ENCODE measurements at places on chromosomes 16 and 17.
A peak's percentile ranks its signal among the peaks of the same experiment; 100 is the strongest.

DNA sequence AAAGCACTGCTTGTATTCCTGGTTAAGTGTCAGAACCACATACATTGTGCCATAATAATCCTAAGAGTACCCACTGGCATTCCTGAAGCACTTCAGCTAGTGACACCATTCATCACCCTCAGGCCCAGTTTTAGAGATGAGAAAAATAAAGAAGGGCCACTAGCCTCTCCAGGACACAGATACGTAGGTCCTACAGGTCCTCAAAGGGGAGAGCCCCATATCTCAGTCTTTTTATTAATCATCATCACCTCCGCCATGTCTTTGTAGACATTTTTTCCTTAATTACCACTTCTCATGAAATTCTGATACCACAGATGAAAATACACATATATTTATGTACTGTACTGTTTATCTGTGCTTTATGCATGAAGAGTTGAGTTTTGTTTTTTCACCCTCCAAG lies 43.5 kb downstream of the GRB2 start:
- no peak for DNase-seq

GRCh38 chr17:5209396-5209795 lies 17.7 kb upstream of the ZNF594 start:
- no peak for DNase-seq

DNA sequence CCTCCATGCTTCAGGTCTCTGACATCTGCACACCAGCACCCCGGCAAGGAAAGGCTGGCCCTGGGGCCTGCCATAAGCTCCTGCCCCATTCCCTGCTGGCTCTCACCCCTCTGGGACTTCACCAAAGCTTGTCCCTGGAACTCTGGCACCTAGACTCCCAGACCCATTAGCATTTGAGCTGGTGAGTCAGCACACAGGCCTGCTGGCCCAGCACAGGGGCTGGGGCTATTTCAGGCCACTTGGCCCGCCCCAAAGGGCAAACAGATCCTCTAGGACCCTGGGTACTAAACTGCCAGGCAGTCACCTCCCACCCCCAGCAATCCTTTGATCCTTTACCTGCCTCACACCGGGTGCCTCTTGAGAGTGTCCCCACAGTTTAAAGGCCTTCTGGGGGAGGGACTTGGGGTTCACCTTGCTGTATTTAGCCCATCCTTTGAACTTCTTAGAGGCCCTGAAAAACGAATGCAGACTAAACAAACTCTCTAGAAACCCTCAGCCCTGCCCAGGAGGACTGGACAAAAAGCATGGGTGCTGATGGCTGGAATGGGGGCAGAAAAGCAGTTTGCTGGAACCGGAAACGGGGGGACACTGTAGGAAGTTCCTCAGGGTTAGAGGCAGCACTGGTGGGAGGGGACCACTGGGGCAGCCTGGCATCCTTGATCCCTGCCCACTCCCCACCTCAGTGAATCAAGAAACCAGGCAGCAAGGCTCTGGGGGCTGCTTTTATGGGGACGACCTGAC lies 3.2 kb upstream of the SAMD14 start:
- no peak for DNase-seq

DNA sequence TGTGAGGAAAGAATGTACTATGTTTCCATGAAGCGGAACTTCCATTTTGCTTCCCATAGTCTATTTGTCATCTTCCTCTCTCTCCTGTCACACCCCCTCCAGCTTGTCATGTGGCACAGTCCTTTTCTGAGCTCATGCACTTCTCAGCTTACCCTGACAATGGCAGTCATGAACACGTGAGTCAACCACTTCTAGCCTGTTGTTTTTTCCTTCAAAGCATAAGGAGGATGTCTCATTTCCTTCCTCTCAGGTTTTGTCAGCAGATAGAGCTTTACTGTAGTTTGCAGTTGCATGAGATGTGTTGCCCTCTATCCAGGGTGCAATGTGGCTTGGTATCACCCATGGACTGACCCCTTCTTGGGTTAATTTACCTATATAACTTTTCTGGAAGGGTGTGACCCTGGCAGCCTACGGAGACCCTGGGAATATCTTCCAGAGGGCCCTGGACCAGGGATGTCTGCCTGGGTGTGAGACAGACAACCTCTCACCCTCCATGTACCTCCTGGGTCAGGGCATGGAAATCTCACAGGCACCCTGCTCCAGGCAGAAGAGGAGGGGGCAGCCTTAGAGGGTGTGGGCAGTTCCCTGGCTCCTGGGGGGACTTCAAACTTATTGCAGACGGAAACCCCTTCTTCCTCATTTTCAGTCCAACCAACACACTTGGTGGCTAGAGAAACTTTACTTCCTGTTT lies 4.0 kb upstream of the ZNF267 start:
- DNase-seq = peak; percentile 81

DNA sequence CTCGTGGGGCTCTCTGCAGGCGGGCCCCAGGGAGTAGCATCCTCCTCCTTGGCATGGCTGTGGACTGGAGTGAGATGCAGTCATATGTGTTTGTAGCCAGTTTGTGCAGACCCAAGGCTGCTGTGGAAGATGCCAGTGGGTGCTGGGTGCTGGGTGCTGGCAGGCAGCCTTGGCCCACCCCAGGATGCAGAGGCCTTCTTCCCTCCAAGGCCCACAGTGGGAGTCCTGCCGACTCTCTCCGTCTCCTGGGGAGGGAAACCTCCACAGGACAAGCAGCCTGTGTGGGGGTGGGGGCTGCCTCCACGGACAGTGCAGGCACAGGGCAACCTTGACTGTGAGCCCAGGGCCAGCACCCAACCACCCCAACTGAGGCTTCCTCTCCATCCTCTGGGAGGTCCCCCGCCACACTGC lies 13.8 kb upstream of the TMEM92 start:
- no peak for DNase-seq

- no peak for DNase-seq
These were observed 4.8 kb downstream of the CD2BP2 start for GRCh38 chr16:30350134-30350871.

DNA sequence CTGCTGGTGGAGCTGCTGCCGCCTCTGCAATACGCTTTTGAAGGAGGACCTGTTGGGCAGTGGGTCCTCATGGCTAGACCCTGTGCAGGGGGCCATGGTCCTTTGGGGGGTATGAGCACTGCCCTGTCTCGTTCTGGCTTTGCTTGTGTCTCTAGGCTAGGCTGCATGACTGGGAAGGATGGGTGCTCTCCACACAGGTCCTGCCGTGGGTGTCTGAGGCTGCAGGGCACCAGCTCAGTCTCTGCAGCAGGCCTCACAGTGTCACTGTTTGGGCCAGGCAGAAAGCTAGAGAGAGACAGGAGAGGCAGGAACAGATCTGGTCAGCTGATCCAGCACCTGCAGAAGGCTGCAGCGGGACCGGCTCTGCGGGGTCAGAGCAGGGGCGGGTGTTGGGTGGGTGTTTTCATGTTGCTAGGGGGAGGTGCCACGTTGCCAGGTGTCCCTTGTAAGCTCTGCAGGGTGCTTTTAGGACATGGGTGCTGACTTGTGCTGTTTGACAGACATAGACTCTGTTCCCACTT lies 111.4 kb downstream of the SNX29 start:
- no peak for DNase-seq

DNA sequence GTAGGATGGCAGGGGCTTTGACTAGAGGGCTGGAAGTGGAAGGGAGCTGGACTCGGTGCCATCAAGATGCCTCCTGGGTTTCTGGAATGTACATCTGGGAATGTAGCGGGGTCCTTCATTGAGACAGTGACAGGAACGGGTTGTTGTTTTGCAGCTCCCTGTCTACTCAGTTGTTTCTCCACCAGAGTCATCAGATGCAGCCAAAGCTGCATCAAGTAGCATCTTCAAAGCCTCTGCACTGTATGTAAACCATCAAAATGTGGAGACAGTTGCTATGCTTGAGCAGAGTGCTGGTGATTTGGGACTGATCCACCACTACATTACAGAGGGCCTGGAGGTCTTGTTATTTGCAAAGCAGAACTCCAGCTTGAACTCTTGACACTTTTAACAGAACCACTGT lies 25.1 kb upstream of the MEAK7 start:
- DNase-seq = no peak

- no peak for DNase-seq
These were observed 11.2 kb downstream of the EPN2 start for GRCh38 chr17:19248151-19248927.

- DNase-seq = no peak
These were observed 28.4 kb upstream of the MED13 start for GRCh38 chr17:62093188-62094155.

- DNase-seq = no peak
These were observed 345 bp downstream of the TSC2 start for GRCh38 chr16:2048116-2048543.

GRCh38 chr17:15457723-15458094 lies 9.7 kb downstream of the CDRT4 start:
- DNase-seq = no peak

- no peak for DNase-seq
These were observed 4.9 kb downstream of the MYADML2 start for GRCh38 chr17:81942167-81942553.

GRCh38 chr17:39195568-39196160 lies 1.8 kb downstream of the CACNB1 start:
- DNase-seq = no peak

- no peak for DNase-seq
These were observed 6.1 kb upstream of the SPN start for GRCh38 chr16:29656688-29657523.

DNA sequence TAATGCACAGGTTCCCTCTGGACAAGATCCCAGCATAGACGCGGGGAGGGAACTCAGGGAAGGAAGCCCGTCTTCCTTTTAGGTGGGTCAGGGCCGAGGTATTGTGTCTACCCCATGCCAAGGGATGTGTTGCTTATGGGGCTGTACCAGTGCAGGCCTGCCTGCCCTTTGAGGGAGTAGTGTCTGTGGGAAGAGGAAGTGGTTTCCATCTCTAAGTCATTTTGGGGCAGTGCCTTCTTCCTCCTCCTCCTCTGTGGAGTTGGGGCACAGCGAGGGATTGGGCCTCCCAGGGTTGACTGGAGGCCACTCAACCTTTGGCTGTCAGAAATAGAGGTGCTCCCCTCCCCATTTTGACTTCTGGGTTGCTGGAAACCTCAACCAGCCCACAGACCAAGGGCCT lies 26.5 kb downstream of the GJD3 start:
- no peak for DNase-seq

- DNase-seq = no peak
These were observed 3.3 kb downstream of the ATXN2L start for GRCh38 chr16:28826141-28826540.

- no peak for DNase-seq
These were observed 43.2 kb upstream of the PVALEF start for GRCh38 chr17:81121841-81122733.

GRCh38 chr17:51365090-51365489 lies 104.7 kb downstream of the UTP18 start:
- no peak for DNase-seq

GRCh38 chr17:37781451-37781850 lies 36.6 kb upstream of the HNF1B start:
- DNase-seq = no peak

DNA sequence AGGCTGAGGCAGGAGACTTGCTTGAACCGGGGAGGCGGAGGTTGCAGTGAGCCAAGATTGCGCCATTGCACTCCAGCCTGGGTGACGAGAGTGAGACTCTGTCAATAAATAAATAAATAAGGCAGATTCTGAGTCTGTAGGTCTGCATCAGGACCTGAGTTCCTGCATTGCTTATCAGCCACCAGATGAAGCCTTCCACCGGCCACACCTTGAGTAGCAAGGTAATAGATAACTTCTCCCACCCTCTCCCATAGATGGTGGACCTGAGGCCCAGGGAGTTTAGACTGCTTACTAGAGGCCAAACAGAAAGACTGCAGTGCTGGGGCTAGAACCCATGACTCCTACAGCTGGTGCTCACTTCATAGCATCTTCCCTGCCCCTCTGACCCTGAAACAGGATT lies 22.1 kb downstream of the ZP2 start:
- no peak for DNase-seq

Measured in activated CD4-positive, alpha-beta T cell treated with anti-CD3 and anti-CD28 coated beads, Interleukin-2, amount 50 U/mL, for 24 hours (primary cell).